ENCODE measurements at places on chromosomes 4 and X.

- DNase-seq = no peak
Observed at GRCh38 chr4:5204781-5205180, 153.5 kb downstream of the STK32B start.

GRCh38 chr4:155543126-155543765, 123.4 kb upstream of the GUCY1A1 start:
- DNase-seq = peak; percentile 19

DNA sequence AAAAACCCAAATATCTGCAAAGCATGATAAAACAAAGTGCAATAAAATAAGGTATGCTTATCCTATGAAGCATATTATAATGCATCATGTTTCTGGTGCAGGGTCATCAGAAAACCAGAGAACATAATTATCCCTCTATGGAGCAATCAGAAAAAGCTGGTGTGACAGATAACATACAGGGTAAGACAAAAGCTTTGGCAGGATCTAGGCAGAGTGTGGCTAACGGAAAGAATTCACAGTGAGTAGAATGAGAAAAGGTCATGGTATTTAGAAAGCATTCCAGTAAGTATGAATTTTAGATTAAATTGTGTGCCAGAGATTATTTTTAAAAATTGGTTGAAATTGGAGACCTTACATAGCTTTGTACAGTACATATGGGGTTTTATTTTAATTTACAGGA, 29.0 kb upstream of the UGT2B4 start:
- no peak for DNase-seq

DNA sequence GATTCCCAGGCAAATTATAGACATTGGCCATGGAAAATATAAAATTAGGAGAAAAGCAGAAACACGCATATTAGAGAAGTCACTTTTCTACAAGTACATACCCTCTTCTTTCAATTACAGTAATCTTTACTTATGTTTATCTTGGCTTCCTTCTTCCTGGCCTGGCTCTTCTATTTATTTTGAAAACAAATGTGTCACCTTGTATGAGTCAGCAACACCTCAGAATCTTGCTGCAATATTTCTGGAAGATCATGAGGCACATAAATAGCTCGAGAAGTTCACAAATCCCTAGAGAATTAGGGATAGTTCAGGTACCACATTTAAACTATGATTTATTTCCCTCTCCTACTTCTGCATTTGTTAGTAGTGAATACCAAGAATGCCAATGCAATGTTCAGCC, 124.6 kb downstream of the ANOS1 start:
- peak; percentile 1 for DNase-seq

GRCh38 chrX:27765718-27766117, 42.1 kb upstream of the MAGEB10 start:
- DNase-seq = no peak

DNA sequence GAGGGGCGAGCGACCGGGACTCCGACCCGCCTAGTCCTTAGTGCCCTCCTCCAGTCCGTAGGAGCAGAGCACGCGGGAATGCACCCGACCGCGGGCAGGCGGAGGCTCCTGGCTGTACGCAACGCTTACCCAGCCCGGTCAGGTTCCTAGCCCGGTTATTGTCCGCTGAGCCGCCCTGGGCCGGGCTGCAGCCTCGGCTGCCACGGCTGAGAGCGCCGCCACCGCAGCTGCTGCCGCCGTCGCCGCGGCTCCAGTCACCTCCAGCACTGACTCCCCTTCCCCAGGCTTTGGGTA, at the start of gene AMER1:
Gene AMER1, minus strand, starts transcription at position 268 of the 294 bp plus-strand sequence. CDS start 12,422 bp downstream, outside the sequence.
- no peak for DNase-seq

- DNase-seq = peak; percentile 32
Observed at GRCh38 chrX:331151-331824, 12.7 kb upstream of the GTPBP6 start.

- DNase-seq = no peak
Observed at GRCh38 chrX:13902406-13902805, 85.5 kb upstream of the GPM6B start.

DNA sequence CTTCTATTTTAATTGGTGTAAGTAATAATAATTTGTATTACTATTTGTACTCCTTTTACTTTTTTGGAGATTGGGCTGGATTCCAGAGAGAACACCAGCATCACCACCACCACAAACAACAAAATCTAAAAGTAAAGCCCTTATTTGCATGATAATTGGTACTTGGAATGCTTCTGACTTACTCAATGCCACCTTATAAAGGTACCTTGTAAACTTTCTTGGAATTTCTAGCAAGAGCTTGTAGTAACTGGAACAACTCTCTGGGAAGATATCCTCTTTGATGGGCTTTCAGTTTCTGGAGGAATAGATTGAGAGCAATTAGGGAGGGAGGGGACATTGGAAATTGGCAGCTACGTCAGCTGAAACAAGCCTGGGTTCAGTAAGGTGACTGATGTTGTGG, 20.2 kb upstream of the PITX2 start:
- DNase-seq = no peak
